ENCODE measurements at places on chromosomes 3 and 15.
A peak's percentile ranks its signal among the peaks of the same experiment; 100 is the strongest.

- no peak for DNase-seq
Observed at GRCh38 chr15:93047621-93048425, 41.2 kb downstream of the RGMA start.

- no peak for DNase-seq
Observed at GRCh38 chr3:170033489-170033888, 4.3 kb upstream of the GPR160 start.

DNA sequence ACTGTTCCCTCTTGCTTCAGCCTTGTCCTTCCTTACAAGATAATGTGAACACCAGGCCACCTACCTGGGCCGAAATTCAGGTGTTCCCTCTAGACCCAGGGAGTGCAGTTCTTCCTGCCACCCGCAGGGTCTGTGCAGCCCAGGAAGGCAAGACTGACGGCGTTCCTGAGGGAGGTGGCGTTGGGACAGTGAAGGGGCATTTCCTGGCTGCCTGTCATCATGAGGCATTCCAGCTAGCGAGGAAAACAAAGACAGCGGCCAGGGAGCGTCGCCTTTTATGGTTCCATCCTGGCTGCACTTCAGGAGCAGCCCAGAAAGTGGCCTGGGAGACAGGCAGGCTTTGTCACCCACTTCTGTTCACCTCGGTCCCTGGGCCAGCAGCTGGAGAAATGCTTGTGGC is 84.8 kb upstream of the WNT5A start:
- no peak for DNase-seq

DNA sequence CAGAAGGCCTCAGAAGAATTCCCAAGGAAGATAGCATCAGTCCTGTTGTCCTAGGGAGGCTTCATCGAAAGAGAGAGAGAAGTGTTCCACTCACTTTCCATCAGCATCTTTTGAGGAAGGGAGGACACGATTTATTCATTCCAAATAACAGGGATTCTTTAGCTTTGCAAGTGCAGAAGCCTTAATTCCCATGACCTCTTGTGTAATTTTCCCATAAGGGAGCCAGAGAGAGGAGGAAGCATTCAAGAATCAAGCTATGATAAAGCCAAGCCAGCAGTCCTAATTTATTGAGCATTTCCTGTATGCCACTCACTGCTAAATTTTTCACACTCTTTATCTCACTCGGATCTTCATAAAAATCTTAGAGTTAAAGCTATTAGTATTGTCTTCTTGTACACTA is 169.7 kb upstream of the MITF start:
- DNase-seq = no peak

GRCh38 chr3:135497979-135498378 is 467.5 kb upstream of the PPP2R3A start:
- DNase-seq = no peak

DNA sequence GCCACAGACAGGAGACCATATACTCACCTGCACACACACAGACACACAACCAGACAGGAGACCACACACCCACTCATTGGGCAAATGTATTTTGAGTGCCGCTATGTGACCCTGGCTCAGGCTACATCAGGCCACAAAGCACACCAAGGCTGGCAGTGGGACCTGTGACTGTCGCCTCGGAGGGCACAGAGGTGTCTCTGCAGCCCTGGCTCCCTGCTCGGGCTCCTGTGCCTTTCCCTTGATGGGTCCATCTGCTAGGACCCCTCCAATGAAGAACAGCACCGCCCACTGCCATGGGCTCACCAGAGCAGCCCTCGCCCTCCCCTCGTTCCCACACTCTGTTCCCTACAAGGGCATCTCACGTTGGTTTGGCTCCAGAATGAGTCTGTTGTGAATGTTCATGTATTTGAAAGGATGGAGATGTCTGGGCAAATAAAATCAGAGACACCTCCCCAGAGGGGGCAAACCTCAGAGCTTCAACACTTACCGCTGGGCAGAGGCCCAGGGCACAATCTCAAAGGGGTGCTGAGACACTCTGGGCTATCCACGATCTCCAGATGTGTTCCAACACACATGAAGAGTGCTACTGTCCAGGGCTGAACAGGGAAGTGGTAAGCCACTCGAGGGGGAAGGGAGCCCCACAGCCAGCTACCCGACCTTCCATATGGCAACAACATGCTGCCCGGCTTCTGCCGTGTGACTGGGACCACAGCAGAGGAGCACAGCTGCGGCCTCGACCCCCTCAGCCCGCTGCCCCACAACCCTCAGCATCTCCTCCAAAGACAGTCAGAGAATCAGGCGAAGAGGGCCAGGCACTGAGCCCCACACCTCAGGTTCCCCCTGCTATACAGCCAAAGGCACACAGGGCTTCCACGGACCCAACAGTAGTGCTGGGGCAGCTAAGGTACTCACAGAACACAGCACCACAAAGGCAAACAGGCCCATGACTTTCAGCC is 74.9 kb downstream of the OCA2 start:
- DNase-seq = no peak

- DNase-seq = peak; percentile 1
Observed at GRCh38 chr3:21013566-21013965, 737.4 kb downstream of the ZNF385D start.

GRCh38 chr3:14489641-14490040 is 50.5 kb downstream of the GRIP2 start:
- no peak for DNase-seq

DNA sequence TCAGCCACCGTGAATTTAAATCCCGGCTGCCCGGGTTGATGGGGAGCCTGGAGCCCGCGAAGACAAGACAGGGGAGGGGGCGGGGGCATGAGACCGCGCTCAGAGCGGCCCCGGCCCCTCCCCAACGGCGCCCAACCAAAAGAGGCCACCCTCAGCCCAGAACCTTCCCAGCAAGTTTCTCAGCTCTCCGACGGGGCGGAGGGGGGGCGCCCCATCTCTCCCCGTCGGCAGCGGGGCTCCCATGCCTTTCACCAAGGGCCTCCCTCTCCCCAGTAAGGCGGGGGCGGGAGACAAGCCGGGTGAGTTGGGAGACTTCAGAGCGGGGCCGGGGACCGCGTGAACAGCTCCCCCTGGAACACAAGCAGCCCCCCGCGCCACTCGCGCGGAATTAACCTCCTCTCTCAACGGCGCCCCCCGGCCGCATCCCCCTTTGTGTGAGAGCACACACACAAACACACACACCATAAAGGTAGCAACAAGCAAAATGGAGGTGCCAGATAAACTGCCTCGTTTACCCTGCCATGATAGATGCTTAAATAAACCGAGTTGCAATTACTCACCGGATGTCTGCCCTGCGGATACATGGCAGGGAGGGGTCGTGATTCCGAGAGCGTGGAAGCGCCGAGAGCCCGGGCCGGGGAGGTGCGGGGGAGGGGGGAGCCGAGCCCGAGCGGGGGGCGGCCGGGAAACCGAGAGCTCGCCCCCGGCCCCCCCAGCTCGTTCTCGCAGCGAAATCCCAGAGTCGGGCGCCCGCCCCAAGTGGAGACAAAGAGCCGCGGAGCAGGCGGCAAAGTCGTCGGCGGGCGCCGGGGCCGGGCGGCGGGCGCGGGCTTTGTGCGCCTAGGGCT is 1.3 kb downstream of the TLE3 start:
- peak; percentile 37 for DNase-seq

DNA sequence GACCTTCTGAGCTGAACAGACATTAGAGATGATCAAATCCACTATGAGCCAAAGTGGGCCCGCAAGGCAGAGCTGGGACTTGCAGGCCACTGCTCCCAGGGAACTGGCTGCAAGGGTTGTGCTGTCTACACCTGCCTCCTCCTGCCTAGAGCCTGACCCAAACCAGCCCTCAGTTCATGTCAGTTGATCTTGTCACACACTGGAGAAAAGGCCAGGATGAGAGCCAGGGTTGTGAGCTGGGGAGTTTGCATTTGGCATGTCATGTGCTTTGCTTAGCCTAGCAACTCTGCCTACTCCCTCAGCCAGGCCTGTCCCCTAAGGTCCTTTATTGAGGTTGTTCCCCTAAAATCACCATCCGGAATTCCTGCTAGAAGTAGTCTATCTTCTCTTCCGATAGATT is 67.8 kb downstream of the RAB11A start:
- DNase-seq = no peak

GRCh38 chr3:192489579-192489978 is 237.8 kb downstream of the FGF12 start:
- DNase-seq = no peak

All from fibroblast of upper back skin (primary cell).